ENCODE measurements at places on chromosomes 7 and 10. TPM values are rescaled to one million over a fixed set of nuclear protein-coding genes. Genes with fewer than 3 reads are reported as not detected.

LIPF gene
- not detected for total RNA-seq

GTF2IRD2 gene
- total RNA-seq, result 16.3 TPM

CTAGE4 gene
- total RNA-seq, result 0.21 TPM

GRCh38 chr10:95525033-95525418 is 36.1 kb downstream of the SORBS1 start:
- no peak for DNase-seq

DNA sequence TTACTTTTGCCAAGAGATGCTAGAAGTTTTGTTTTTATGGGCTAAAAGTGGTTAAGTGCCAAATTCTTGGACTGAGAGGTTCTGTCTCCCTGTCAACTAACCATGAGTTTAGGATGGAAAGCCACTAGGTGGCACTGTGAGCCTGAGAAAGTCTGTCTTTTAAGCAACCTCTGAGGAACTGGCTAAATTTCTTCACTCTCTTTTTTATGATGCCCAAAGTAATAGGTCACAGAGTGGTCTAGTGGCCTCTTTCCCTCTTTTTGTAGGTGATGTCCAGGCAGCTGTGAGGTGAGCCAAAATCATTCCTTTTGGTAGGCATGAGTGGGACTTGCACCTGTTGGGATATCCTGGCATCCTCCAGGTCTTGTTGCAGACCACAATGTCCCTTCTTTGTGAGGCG is 56.8 kb downstream of the SND1 start:
- DNase-seq, result no peak

DNA sequence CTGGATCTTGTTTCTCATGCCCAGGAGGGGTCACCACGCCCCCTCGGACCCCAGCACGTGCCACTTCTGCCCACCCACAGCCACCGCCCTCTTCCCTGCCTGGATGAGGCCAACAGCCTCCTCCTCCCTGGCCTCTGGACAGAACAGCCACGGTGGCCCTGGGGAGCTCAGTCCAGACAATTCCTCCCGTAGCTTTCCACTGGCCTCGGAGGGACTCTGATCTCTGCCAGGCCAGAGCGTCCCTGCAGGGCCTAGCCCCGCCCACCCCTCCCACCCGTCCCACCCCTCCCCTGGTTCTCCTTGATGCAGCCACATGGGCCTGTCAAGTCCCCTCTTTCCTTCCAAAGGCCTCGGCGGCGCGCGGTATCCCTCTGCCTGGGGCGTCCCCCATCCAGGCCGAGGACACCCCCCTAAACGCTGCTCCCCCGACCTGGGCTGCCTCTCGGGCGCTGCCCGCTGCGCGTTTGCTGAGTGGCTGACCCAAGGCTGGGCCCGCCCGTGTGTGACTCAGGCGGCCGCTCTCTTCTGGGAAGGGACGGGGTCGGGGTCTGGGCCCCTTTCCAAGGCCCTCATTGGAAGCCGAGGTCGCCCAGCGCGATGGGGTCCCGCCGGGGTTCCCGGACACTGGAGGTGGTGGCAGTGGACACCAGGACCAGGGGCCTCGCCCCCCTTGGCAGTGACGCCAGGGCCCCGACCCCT is 557 bp downstream of the TMEM120A start:
- peak; percentile 79 for DNase-seq

GRCh38 chr10:87053111-87053510 is 33.0 kb downstream of the FAM25A start:
- DNase-seq, result peak; percentile 47

DNA sequence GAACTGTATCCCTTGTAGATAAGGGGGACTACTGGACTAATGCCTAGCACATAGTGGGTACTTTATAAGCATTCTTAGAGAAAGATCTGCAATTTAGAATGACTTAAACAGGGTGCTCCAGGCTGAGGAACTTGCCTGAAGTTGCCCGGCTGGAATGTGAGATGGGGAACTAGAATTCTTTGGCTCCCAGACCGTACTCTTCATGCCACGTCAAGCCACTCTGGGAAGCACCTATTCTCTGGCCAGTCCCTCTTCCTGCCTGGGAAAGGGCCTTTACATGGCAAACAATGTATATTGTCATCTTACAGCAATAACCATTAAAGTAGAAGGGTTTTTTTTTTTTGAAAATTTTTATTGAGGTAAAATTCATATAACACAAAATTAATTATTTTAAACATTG is 34.5 kb downstream of the ATXN7L1 start:
- no peak for DNase-seq

DNA sequence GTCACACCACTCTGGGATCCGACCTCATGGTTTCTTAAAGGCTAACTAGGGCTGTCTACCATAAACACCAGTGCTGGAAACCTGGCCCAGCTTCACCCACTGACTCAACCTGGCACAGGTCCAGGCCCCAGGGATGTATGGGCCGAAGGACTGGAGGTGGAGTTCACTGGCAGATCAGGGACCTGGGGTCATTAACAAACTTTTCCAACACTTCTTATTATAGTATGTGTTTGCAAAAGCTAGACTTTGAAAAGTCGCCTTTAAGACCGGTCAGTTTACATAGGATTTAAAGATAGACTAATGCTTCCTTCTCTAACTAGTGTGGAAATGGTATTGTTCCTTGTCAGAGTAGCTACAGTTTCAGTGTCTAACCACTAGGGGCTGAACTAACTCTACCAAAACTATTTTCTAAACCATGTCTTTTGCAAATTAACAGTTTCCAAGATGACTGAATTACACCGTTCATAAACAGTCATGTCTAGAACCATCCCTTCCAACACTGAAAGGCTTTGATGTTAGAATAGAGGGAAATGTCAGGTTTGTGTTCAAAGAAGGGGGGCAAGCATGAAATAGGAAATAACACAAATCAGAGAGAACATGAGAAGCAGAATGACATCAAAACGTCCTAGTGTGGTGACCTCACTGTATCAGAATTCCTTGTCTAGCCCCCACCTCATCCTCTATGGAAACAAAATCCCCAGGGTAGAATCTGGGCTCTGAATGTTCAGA is 29.7 kb downstream of the STN1 start:
- peak; percentile 64 for DNase-seq

- DNase-seq, result peak; percentile 65
Observed at GRCh38 chr7:155344618-155345433, 47.1 kb downstream of the INSIG1 start.
